Activated CD4-positive, alpha-beta T cell treated with anti-CD3 and anti-CD28 coated beads, Interleukin-2, amount 10 ng/mL, durations not matched to agents 24 days and 14 days (primary cell): ENCODE measurements at places on chromosomes 1 and 21.

- H3K4me3 ChIP-seq = no peak overlapping the region
- peaks cover 53% of the 10 kb centered on the region for H3K27me3 ChIP-seq
- H3K4me1 ChIP-seq = no peaks in the 10 kb centered on the region
- H3K36me3 ChIP-seq = no peaks in the 10 kb centered on the region
Measured at GRCh38 chr1:224609333-224609732, 6.8 kb upstream of the CNIH3 start.

- H3K4me1 ChIP-seq = peaks cover 3% of the 10 kb centered on the region
- no peak for DNase-seq
- H3K27ac ChIP-seq = no peak overlapping the region
- H3K4me3 ChIP-seq = no peak overlapping the region
- no peaks in the 10 kb centered on the region for H3K36me3 ChIP-seq
- peaks cover 2% of the 10 kb centered on the region for H3K27me3 ChIP-seq
Measured at GRCh38 chr1:178976541-178976940, 49.2 kb upstream of the FAM20B start.

GRCh38 chr1:64235910-64236309, 32.5 kb downstream of the UBE2U start:
- no peak overlapping the region for H3K27ac ChIP-seq
- no peaks in the 10 kb centered on the region for H3K4me1 ChIP-seq

DNA sequence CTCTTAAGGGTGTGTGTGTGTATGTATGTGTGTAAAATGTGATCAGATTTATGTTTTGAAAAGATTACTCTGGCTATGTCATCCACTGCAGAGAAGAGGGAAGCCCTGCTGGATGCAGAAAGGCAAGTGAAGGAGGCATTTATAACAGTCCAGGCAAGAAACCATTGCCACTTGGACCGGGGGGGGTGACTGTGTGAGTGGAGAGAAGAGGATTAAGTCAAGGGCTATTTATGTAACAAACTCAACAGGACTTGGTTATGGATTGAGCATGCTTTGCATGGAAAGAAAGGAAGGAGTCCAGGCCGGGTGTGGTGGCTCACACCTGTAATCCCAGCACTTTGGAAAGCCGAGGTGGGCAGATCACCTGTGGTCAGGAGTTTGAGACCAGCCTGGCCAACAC, 143.0 kb downstream of the URB2 start:
- DNase-seq = no peak
- H3K4me1 ChIP-seq = no peaks in the 10 kb centered on the region
- H3K36me3 ChIP-seq = no peaks in the 10 kb centered on the region
- peaks cover 24% of the 10 kb centered on the region for H3K27me3 ChIP-seq
- no peak overlapping the region for H3K27ac ChIP-seq

DNA sequence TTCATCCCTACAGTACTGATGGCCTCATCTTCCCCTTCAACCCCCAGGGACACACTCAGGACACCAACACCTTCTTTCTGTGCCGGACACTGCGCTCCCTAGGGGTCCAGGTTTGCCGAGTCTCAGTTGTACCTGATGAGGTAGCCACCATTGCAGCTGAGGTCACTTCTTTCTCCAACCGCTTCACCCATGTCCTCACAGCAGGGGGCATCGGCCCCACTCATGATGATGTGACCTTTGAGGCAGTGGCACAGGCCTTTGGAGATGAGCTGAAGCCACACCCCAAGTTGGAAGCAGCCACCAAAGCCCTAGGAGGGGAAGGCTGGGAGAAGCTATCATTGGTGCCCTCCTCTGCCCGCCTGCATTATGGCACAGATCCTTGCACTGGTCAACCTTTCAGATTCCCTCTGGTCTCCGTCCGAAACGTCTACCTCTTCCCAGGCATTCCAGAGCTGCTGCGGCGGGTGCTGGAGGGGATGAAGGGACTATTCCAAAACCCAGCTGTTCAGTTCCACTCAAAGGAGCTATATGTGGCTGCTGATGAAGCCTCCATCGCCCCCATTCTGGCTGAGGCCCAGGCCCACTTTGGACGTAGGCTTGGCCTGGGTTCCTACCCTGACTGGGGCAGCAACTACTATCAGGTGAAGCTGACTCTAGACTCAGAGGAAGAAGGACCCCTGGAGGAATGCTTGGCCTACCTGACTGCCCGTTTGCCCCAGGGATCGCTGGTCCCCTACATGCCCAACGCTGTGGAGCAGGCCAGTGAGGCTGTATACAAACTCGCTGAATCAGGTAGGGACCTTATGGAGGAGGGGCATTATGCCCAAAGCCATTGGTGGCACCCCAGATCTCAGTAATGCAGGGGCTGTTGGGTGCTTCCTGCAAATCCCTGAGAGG, 5.1 kb upstream of the LENEP start:
- H3K4me1 ChIP-seq = peaks cover 16% of the 10 kb centered on the region
- H3K36me3 ChIP-seq = peaks cover 34% of the 10 kb centered on the region
- DNase-seq = peak; percentile 70
- H3K4me3 ChIP-seq = no peak overlapping the region
- H3K27ac ChIP-seq = no peak overlapping the region

DNA sequence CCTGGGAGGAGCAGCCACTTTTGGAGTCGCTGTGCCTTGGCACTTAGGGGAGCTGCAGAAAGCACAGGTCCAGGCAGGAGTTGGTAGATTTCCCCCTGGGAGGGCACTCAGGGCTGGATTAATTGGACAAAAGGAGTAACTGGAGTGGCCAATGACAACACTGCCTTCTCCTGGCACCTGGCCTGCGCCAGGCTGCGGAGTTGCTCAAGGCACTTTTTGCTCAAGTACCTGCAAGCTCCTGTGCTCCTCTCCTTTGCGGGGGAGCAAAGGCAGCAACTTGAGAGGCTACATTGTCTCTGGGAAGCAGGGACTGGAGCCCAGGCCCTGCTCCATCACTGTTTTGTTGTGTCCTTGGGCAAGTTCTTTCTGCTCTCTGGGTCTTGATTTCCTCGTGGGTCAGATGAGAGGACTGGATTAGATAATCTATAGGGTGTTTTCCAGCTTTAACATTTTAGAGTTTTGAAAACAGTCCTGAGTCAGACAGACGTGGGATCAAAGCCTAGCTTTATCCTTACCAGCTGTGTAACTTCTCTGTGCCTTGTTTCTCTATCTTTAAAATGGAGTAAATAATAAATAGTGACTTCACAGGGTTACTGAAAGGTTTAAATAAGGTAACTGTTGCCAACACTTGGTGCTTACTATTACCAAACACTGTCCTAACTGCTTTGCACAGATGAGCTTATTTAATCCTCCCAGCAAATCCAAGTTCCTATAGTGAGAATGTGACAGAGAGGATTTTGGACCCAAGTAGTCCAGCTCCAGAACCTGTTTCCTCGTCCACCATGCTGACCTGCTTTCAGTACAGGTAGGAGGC, 18.0 kb upstream of the GRHL3 start:
- DNase-seq = no peak
- peaks cover 53% of the 10 kb centered on the region for H3K27me3 ChIP-seq
- H3K4me1 ChIP-seq = no peaks in the 10 kb centered on the region
- no peaks in the 10 kb centered on the region for H3K36me3 ChIP-seq
- H3K4me3 ChIP-seq = no peak overlapping the region
